T-helper 2 cell (primary cell): ENCODE measurements at places on chromosomes 4 and X.

- no peak for DNase-seq
These were observed 98.9 kb downstream of the ARHGAP6 start for GRCh38 chrX:11566789-11567188.

- no peak for DNase-seq
These were observed 1193.9 kb downstream of the FSTL5 start for GRCh38 chr4:160969925-160970324.

GRCh38 chr4:123603165-123603564, 206.6 kb downstream of the SPRY1 start:
- DNase-seq: no peak

GRCh38 chrX:54540289-54540688, 10.3 kb downstream of the GNL3L start:
- DNase-seq: no peak

DNA sequence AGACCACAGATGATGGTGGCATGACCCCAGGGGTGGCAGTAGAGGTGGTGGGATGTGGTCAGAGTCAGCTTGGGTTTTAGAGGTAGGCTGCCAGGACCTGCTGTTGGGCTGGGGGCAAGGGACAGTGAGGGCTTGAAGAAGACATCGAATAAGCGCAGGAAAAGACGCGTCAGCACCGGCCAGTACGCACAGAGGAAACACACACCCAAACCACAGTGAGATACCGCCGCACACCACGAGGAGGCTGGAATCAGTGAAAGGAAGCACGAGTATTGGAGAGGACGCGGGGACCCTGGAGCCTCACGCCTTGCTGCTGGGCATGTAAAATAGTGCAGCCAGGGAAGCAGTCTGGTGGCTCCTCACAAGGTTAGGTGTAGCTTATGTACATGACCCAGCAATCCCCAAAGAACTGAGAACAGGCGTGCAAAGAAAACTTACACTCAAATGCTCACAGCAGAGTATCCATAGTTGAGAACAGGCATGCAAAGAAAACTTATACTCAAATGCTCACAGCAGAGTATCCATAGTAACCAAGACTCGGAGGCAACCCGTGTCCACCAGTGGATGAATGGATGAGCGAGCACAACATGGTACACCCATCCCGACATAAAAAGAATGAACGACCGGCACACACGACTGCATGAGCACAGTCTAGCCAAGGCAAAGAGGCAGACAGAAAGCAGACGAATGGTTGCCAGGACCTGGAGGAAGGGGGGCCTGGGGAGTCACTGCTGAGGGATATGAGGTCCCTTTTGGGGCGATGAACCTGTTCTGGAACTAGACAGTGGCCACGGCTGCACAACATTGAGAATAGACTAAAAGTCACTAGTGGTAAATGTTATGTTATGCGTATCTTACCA, 13.3 kb downstream of the PDZD4 start:
- DNase-seq: peak; percentile 47

GRCh38 chrX:51866210-51866609, 27.2 kb upstream of the MAGED1 start:
- no peak for DNase-seq

- DNase-seq: no peak
These were observed 76.3 kb downstream of the SOWAHB start for GRCh38 chr4:76821641-76822040.

DNA sequence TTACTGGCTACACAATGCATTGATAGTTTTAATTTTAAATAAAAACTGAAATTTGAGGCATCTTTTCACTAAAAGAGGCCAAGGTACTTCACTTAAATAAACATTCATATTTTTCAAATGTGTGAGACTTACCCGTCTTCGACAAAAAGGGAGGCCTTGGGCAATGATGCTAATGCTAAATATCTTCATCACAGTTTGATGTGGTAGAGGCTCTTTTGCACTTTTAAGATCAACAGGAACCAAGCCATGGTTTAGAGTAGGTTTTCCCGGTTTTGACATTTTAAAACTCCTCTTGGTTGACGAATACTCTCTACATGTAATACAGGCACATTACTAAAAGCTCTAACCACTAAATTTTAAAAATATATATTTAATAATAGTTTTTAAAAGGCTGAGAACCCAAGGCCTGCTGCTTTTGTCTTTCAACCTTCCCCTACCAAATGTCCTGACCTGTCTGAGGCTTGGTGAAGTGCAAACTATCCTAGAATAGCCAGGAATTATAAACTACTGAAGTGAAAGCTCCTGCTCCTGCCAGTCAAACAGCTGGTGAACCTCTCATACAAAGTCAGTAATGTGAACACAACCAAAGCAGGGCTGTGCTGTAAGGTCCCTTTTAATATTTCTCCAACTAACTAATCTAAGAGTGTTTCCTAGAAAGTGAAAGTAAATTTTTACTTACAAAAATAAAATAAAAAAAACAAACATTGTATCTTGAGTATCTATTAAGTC, 153.7 kb downstream of the FBXW7 start:
- DNase-seq: peak; percentile 35

DNA sequence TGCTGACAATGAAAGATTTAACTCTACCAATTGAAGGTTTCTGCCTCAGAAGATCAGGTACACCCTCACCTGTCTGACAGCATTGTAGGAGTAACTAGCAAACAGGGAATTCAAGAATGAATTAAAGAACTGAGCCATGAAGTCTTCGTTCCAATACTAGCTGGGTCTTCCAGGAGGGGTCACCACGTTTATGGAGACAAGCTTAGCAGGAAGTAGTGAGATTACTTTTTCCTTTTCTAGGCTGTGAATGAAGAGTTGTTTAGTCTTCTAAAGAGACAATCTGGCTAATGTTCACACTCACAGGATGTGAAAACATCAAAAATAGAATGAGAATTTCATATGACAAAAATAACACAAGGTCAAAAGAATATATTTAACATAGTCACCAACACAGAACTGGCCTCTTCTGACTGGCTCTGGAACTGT, 54.9 kb downstream of the REELD1 start:
- DNase-seq: no peak

DNA sequence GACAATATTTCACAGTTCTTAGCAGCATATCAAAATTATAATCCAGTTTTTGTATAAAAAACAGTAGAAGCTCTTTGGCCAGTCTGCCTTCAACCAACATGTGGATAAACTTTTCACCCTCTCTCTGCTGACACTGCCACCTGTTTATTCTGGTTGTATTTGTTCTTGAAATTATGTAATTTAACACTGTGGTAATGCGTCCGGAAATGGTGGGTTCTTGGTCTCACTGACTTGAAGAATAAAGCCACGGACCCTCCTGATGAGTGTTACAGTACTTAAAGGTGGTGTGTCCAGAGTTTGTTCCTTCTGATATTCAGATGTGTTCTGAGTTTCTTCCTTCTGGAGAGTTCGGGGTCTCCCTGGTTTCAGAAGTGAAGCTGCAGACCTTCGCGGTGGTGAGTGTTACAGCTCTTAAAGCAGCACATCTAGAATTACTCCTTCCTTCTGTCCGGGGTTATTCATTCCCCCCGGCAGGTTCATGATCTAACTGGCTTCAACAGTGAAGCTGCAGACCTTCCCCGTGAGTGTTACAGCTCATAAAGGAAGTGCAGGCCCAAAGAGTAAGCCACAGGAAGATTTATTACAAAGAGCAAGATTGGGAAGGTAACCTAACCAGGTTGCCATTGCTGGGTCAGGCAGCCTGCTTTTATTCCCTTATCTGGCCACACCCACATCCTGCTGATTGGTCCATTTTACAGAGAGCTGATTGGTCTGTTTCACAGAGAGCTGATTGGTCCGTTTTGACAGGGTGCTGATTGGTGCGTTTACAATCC, 15.7 kb downstream of the FAM184B start:
- no peak for DNase-seq
